ENCODE measurements at places on chromosomes 16 and 17. TPM values are rescaled to one million over a fixed set of nuclear protein-coding genes. Genes with fewer than 3 reads are reported as not detected.

DNA sequence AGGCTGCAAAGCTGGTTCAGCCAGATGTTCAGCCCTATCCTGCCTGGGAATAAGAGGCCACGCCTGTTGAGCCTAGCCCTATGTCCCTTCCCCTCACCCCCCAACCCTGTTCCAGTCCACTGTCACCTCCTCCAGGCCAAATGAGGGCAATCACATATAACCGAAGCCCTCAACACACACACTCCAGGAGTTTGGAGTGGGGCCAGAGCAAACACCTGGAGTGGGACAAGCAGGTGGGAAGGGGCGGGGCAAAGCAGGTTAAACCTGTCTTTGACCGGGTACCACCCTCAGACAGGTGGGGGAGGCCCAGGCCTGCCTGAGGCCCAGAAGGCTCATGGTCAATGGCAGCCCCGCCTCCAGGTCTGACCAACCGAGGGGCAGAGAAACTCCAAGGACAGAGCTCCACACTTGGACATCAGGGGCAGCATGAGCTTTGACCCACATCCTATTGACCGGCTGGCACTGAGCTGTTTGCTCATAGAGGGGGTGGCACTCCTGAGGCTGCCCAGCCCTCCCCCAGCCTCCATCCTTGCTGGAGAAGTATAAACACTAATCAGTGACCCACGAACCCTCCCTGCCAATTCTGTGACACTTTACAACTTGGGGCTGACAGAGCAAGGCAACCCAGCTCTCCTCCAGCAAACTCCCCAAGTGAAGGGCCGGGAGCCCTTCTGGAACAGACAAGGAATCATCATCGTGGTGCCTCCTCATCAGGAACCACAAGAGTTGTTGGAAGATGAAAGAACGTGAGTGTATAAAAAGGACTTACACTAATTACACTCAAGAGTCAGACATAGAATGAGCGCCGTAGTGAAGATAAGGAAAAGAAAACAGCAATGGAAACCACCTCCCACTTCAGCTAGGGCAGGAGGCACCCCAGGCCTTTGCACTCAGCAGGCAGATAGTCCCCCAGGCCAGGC lies 1.5 kb downstream of the ESRP2 start:
- no peak for DNase-seq

GRCh38 chr17:27239046-27239445 lies 54.9 kb upstream of the WSB1 start:
- DNase-seq: no peak

DNA sequence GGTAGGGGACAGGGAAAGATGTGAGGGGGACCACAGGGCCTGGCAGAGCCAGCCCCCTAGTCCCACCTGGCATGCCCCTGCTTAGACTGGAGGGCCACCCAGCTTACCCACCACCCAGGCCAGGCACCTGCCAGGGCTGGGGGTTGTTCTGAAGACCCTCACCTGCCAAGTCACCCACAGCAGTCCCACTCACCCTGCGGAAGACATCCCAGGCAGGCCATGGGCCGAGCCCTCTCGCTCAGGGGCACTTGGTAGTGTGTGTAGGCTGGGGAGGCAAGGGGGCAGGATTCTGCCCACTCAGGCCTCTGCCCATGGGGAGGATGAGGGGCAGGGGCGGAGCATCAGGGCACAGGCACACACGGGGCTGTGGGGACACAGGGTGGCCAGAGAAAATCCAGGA lies 4.0 kb downstream of the PLCD3 start:
- DNase-seq: no peak

- no peak for DNase-seq
These were observed 13.2 kb downstream of the FCSK start for GRCh38 chr16:70467608-70468007.

DNA sequence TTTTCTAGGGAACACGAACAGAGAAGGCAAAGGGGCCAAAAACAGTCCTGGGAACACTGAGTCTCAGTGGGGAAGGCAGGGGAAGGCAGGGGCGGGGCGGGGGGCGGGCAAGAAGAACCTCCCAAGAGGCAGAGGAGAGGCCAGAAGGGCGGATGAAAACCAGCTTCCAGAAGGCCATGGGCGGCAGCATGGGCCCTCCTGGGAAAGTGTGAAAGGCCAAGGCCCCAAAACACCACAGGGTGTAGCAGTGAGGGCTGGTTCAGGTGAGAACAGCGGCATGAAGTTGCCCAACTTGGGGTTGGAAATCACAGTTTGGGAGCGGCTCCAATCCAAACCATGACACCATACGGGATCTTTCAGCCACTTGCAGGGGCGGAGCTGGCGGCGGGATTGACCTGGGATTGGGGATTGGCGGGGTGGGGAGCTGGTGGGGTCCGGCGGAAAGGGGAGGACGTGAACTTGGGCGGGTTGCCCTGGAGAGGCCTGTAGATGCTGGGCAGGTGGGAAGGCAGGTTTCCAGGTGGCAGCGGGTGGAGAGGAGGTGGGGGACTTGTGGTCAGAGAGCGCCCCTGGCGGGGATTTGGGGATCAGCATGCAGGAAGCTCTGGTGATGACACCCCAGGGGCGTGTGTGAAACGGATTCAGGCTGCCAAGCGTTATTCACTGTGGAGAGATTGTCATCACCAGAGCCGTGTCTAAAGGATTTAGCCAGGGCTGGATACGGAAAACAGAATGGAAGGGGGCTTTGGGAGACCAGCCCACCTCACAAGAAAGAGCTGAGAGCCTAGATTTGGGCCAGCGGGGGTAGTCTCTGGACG lies 80.9 kb downstream of the ARHGAP23 start:
- peak; percentile 57 for DNase-seq

GRCh38 chr16:69311533-69312387 lies 610 bp downstream of the VPS4A start:
- DNase-seq: no peak

DNA sequence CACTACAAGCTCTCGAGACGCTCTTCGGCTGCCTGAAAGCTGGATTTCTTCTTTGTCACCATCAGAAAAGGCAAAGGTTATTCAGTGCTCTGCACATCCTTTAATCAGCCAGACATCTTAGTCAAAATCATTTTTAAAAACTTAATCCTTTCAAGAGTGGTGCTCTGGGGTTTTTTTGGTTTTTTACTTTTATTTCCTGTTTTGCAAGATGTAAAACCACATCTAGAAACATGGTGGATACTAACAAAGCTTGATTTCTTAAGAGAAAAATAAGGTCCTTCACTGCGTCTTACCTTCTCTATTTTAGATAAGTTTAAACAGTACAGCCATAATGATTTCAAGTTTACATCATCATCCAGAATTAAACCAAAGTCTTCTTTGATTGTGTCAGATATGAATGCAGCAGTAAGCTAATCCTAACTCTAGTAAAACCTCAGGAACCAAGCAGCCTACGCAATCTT lies 6.3 kb downstream of the ANKRD11 start:
- no peak for DNase-seq

DNA sequence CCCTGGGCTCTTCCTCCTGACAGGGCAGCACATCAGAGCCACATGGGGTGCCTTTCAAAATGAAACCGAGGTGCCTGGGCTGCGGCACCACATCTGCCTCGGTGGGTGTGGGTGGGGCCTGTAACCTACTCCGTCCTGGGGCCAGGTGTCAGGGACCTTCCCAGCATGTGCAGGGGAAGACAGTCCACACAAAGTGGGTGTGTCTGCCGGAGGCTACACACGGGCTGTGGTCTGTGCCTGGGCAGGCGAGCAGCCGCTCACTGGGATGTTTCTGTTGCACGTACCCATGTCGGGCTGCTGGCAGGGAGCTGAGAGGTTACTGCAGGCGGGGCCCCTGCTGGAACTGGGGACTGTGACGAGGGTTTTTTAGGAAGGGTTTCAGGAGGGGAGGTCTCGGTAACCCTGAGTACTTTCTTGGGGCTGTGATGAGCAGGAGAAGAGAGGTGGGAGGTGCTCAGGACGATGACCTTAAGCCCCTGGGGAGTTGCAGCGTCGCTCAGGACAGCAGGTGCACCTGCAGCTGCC lies 351.2 kb downstream of the SEC14L1 start:
- no peak for DNase-seq

DNA sequence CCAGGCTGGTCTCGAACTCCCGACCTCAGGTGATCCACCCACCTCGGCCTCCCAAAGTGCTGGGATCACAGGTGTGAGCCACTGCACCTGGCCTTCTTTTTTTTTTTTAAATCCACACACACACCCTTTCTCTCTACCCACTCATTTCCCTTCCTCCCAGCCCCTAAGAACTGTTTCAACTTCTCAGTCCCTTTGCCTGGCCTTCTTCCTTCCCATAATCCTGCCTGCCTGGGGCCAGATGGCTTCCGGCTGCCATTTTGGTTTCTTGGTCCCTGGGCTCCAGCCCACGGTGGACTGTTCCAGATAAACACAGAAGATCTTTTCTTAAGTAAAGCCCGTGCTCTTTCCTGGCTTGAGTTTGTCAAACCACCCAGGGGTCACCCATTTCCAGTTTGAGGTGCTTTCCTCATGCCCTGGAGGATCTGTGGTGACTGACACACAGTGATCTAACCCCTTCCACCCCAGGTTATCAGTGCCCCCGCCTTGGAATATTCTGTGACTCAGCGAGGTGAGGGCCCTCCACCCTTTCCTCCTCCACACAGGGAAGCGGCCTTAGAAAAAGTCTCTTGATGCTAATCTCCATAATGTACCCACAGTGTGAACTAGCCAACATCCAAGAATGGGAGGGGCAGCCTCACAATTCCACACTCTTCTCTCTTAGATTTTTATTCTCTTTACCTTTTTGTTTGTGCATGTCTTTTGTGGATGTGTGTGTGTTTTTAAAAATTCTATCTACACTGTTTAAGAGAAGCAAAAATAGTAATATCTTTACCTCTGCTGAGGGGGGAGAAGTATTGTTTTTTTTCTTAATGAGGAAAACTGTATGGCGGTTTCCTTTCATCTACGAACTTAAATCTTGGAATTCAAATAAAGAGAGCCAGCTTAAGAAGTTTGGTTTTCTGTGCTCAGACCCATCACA lies 60.0 kb downstream of the CRISPLD2 start:
- DNase-seq: no peak

GRCh38 chr16:66443269-66443652 lies 16.2 kb downstream of the BEAN1 start:
- no peak for DNase-seq

- DNase-seq: no peak
These were observed 94.9 kb upstream of the C17orf78 start for GRCh38 chr17:37280841-37281240.

- no peak for DNase-seq
These were observed 33.2 kb downstream of the RBFOX3 start for GRCh38 chr17:79577485-79578187.

GRCh38 chr17:59853168-59853918 lies 39.4 kb downstream of the TUBD1 start:
- DNase-seq: peak; percentile 78

GRCh38 chr16:15545544-15545943 lies 97.4 kb downstream of the MARF1 start:
- DNase-seq: no peak

- no peak for DNase-seq
These were observed 431.4 kb downstream of the SHISA9 start for GRCh38 chr16:13332713-13333255.

GRCh38 chr17:7972131-7972785 lies 30.2 kb upstream of the GUCY2D start:
- DNase-seq: no peak

DNA sequence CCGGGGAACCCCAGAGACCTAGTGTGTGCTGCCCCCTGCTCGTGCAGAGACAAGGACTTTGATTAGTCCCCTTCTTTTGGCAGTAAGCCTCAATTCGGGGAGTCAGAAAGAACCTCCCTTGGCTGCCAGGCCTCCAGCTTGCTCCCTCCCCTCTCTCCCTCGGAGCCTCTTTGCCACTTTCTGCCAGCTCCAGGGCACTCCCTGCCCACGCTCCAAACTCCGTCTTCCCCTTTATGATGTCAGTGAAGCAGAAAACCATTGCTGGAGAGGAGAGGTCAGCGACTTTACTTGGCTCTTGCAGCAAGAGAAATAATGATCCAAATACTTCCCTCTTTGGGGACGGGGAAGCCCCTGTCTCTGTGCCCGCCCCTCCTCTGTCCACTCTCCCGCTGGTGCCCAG lies 28.1 kb downstream of the TTYH2 start:
- DNase-seq: no peak

GRCh38 chr16:11667824-11668622 lies at the start of gene SNN:
Gene SNN (plus strand): TSS chr16:11668455. CDS start chr16:11676060, 7,605 bp downstream.
- DNase-seq: peak; percentile 27

GRCh38 chr16:16884451-16884850 lies 505.5 kb downstream of the NPIPA7 start:
- DNase-seq: no peak

GRCh38 chr17:60386147-60387058 lies 5.5 kb downstream of the USP32 start:
- DNase-seq: no peak

DNA sequence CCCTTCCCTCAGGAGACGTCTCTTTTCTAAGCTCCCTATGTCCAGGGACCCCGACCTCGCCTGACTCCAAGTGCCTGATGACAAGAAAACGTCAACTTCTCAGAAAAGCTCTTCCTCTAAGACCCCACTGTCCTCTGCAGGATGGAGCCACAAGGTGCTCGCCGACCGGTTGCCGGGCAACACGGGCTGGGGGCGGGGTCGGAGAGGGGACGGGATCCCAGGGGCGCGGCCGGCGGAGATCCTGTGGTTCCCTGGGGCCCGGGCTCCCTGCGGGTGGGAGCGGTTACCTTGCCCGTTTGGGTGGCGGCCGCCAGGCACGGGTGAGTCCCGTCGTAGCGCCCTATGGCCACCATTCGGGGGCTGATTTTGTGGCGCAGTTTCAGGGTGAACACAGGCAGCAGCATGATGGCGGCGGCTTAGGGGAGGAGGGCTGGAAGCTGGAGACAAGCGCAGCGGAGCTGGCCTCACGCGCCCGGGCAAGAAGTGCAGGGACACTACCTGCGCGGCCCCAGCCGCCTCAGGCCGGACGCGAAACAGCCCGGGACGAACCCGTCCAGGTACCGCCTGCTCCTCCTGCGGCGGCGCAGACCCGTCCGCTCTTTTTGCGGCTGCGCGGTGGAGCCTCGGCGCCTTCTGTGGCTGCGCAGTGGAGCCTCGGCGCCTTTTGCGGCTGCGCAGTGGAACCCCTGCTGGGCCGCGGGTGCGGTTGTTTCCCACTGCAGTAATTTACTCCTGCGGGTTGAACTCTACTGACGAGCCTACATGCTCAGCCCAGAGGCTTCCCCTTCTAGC lies at the start of gene BBS2:
BBS2 (minus strand) TSS at position 566 of the 792 bp plus-strand sequence; CDS start at position 404, 162 bp downstream.
- peak; percentile 22 for DNase-seq

DNA sequence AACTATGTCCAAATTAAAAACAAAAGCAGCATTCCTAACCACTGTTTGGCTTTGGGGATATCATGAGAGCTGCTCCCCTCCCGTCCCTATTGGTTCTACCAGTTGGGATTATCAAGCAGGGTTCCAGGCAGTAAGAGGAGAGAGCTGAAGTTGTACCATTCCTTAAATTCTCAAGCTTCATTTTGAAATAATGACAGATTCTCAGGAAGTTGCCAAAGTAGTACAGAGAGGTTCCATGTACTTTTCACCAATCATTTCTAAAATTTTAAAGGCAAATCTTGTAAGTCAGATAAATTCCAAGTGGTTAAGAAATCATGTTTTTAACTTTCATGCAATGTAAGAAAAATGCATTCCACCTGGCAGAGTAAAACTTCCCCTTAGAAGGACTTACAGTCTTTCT lies 36.9 kb downstream of the TEX2 start:
- no peak for DNase-seq

- no peak for DNase-seq
These were observed 230.4 kb downstream of the C16orf78 start for GRCh38 chr16:49603956-49604355.

- no peak for DNase-seq
These were observed 85.8 kb downstream of the MRC2 start for GRCh38 chr17:62713086-62713881.

Gene PDILT
- total RNA-seq: not detected

Gene KRT17
- 3.8 TPM for total RNA-seq

Gene DLX3
- total RNA-seq: not detected

Gene PLK1
- 47.7 TPM for total RNA-seq

Gene CA7
- total RNA-seq: not detected

Gene DNAH17
- not detected for total RNA-seq

Gene IGSF6
- total RNA-seq: not detected

Gene CCL23
- total RNA-seq: 8.0 TPM
